ENCODE measurements at places on chromosomes 4 and X.

GRCh38 chr4:113618205-113618604, 143.3 kb downstream of the CAMK2D start:
- DNase-seq: no peak

GRCh38 chrX:154460326-154460725, 2.2 kb downstream of the PLXNA3 start:
- DNase-seq: no peak

- DNase-seq: no peak
These were observed 186.1 kb upstream of the SLITRK2 start for GRCh38 chrX:145631461-145631951.

- DNase-seq: peak; percentile 9
These were observed at the start of gene CFAP299 for GRCh38 chr4:80335554-80336358. CFAP299 (plus strand) TSS chr4:80335730.

GRCh38 chr4:81106150-81106549, 75.6 kb downstream of the BMP3 start:
- no peak for DNase-seq

DNA sequence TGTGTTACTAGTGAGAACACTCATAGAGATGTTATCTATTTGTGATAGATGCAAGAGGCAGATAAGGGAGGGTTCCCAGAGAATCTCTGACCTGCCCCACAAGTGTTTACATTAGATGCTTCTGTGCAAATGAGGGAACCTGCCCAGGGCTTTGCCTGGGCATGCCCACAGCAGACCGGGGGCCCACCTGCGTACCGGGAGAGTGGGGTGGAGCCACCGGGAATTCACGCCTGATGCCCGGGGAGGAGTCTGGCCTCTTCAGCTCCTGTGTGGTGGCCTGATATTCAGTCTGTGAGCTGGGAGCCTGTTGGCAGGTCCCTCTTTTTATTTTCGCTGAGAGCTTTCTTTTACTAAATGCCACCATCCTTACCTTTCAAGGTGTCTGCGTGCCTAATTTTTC, 155.7 kb downstream of the SNCA start:
- DNase-seq: no peak

Measured in stimulated activated CD8-positive, alpha-beta memory T cell treated with anti-CD3 and anti-CD28 coated beads, Interleukin-7, amount 100 ng/mL, for 1 hour (primary cell).